Fibroblast of skin of scalp (primary cell): ENCODE measurements at places on chromosomes 3 and 15.

DNA sequence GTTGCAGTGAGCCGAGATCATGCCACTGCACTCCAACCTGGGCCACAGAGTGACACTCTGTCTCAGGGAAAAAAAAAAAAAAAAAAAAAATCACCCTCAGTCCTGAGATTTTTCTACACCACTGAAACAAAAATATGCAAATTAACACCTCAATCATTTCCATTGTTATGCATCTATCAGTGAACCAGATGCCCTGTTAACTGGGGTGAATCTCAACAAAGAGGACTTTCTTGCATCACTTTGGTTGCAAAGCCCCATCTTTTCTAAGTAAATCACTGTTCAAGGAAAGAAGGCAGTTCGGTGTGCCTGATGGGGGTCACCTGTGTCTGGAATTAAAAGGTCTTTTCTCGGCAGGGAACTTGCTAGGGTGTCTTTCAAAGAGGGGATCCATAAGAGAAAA is 421.6 kb downstream of the EPHB1 start:
- no peak for DNase-seq

DNA sequence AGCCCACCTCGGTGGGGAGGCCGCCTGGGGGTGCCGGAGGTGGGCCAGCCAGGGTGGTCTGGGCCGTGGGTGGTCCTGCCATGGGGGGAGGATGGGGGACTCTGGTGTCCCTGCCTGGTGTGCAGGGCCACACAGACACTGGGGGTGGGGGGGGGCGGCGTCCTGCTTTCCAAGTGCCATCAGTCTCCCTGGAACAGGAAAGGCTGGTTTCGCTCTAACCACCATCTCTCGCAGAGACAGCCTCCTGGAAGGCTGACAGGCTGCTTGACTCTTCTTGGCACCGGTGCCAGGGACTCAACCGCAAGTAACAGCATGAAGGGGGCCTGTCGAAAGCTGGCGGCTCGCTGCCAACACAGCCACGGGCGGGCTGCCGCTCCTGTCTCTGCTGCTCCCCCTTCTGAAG is 40.3 kb downstream of the RGMA start:
- DNase-seq, result peak; percentile 75

GRCh38 chr3:113070681-113071113 is 79.9 kb downstream of the GTPBP8 start:
- peak; percentile 85 for DNase-seq

- no peak for DNase-seq
Measured at GRCh38 chr3:72846166-72846565, 2.1 kb downstream of the SHQ1 start.

DNA sequence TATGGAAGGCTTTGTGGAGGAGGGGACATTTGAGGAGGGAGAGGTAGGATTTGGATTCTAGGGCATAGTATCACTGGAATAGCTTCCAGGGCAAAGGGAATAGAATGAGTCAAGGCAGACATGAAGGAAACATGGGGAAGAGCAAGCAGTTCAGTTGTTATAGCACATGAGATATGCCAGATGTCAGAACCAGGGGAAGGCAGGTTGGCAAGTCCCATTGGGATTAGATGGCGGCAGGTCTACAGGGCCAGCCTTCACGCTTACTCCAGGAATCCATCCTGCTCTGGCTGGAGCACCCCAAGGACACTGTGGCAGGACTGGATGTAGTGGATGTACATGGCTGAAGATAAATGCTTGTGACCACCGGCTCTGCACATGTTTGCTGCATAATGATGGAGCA is 120.4 kb upstream of the ST8SIA2 start:
- no peak for DNase-seq

DNA sequence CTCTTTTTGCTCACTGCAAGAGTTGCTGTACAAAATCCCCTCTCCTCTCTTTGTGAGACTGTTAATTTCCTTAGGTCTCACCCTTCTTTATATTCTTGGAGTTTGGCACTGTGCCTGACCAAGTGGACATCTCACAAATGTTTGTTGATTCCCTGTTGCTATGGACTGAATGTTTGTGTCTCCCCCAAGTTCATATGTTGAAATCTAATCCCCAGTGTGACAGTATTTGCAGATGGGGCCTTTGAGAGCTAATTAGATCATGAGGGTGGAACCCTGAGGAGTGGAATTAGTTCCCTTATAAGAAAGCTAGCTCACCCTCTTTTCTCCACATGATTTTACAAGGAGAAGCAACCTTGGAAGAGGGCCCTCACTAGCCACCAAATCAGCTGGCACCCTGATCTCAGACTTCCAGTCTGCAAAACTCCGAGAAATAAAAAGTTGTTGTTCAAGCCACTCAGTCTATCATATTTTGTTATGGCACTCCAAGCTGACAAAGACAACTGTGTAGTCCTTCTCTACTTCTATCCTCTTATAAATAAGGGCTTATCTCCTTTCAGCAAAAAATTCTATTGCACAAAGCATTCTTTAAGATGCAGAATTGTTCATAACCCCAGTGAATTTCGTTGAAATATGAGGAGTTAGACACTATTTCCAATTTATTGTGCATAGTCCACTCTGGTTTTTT is 65.5 kb upstream of the NPHP3 start:
- peak; percentile 56 for DNase-seq

DNA sequence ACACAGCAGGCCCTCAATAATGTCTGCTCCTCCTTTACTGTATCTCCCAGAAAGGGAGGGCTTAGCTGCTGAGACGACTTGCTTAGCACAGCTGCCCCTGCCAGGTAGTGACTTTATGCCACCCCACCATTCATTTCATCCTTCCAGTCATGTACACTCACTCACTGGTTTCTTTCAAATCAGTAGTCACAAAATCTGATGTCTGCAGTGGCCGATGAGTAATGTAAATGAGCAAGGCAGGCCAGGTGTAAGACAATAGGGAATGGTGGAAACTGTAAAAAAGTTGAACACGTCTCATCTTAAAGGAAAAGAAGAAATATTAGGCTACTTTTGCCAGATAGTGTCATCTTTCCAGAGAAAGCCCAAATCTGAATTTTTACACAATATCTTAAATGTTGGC is 207.6 kb upstream of the PRICKLE2 start:
- no peak for DNase-seq

DNA sequence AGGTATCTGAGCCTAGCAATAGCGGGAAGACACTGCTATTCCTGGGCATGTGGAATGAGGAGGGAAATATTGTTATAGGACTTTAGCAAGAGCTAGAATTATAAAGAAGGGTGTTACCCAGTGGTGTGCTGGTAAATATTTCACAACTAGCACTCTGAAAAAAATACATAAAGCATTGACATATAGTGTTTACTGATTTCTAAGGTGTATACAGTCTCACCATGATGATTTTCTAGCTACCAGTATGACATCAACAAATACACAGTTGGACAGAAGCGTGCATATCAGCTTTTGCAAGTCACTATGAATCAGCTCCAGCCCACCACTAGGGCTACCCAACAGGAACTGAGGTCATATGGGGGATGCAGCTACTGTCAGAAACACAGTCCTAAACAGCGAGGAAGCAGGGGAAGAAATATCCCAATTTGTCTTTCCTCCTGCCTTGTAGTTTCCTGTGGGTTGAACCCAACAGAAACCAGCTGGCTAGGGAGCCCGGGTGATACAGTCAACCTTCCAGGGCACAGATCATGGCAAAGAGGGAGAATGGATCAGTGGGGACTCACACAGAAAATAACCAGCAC is 39.6 kb downstream of the HGD start:
- DNase-seq, result peak; percentile 29

DNA sequence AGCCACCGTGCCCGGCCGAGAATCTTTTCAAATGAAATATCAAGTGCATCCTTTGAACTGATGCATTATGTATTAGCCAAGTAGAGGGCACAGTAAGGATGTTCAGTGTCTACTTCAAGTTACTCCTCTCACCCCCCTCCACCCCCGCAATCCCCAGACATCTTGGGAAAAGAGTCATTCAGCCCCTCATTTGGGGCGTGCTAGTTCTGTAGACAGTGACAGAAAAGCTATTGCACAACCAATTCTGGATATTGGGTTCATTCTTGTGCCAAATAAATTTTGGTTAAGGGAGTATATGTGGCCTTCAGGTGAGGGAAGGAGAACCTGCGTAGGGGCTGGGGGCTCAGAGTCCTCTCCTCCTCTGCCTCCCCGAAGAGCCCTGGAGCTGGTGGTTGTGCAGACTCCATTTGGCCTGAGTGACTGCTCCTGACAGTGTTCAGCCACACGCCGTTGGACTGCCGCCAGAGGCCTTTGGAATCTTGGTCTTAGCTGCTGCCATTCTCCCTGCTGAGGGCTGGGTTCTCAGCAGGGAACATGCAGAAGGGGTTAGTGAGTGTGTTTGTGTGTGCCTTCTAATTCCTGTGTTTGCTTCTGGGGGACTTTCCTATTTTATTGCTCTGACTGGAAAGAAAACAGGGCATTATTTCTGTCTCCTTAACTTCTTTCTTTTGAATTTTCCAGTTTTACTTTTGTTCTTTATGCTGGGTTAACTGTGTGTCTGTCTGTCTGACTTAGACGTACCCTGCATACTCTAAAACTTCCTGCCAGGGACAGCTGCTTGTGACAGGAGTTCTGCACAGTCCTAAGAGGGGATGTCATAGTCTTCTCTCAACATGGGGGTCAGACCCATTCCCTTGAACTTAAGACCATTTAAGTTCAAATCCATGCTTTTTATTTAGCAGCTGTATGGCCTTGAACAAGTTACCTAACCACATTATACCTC is 21.0 kb downstream of the RARB start:
- DNase-seq, result peak; percentile 98

- DNase-seq, result no peak
Measured at GRCh38 chr3:178680489-178680888, 144.3 kb downstream of the KCNMB2 start.

DNA sequence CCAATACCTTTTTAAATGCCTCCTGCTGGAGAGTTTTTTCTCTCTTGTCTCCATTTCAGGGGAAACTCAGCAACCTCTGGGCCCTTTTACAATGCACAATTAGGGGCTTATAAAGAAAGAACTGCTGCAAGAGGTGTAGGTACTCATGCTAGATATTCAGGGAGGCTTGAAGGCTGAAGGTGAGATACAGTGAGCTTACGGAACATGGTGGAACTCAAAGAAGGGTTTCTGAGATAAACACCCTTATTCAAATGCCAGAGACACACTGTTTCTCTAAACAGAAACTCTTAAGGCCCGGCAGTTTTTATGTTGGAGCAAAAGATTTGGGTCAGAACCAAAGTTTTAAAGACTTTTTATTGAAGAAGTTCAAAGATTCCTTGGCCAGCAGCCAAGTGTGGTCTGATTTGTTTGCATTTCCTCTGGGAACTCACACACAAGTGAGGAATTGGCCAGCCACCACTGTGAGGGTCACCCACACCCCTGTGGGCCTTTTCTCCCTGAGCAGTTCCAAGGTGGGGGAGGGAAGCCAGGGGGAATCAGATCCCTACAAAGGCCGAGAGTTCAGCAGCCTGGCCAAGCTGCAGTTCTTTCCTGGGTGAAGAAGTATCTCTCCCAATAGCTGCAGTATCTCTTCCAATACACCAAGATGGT is 47.8 kb downstream of the TNFAIP8L3 start:
- peak; percentile 41 for DNase-seq

DNA sequence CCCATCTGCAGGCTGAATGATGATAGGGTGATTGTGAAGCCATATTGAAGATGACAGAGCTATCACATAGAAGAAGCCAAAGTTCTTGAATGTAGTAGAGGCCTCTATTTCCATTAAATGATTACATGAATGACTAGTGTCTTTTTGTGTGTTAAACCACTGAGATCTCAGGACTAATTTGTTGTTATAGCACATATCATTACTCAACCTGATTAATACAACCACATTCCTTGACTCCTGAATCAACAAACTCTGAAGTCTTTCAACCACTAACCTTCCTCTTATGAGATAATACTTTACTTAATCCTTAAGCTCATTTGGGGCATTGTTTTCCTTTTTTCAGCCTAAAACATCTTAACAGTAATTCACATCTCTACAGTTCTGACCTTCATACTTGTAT is 564.5 kb upstream of the ADAMTS9 start:
- no peak for DNase-seq

GRCh38 chr15:66115568-66116206 is 137.9 kb downstream of the MEGF11 start:
- DNase-seq, result no peak

DNA sequence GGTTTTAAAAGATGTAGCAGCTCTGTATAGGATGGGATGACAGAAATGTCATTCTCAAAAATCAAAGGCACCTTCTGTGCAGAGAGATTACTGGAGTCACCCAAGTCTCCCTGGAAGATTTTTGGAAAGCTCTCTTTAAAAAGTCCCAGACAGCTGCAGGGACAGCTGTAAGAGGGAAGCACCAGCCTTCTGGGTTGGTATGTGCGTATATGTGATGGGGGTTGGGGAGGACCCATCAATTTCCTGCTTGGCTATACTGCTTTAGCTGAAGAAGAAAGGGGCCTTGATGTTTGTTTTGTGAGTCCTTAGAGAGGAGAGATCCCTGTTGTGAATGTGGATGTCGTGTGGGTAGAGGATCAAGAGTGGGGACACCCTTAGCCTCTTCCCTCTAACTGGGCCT is 5.4 kb upstream of the SEC11A start:
- no peak for DNase-seq

GRCh38 chr15:28017423-28017924 is 81.6 kb downstream of the OCA2 start:
- no peak for DNase-seq

GRCh38 chr3:129699612-129700011 is 93.1 kb upstream of the PLXND1 start:
- no peak for DNase-seq

DNA sequence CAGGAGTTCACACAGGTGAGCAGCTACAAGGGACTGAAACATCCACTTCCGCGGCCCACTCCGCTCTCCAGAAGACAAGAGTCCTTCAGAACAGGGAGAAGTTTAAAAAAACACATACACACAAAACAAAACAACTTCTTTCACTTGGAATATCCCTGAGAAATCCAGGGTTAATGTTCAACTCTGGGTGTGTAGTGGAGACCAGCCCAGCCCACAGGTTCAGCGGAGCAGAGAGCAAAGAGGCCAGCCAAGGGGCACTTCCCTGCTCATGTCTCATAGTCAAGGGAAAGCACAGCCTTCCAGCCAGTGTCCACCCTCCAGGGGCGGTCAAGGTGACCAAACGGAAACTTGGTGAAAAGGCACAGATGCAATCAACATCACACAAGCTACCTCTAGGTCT is 41.6 kb downstream of the WNT5A start:
- DNase-seq, result no peak

DNA sequence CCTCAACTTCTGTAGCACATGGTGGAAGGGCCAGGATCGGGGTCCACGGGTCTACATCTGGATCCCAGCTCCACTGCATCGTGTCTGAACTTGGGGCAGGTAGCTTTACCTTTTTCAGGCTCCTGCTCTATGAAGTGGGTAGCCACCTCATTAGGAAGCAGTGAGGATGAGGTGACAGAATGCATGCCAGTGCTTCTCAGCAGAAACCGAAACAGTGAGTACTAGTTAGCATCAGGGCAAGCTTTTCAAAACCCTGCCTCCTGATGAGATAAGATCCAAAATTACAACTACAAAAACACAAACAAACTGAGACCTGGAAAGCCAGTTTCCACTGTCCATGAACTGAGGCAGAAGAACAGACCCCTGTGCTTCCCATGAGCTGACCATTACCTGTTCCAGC is 77.4 kb downstream of the ANXA2 start:
- no peak for DNase-seq
